ENCODE measurements at places on chromosomes 3 and 15.

DNA sequence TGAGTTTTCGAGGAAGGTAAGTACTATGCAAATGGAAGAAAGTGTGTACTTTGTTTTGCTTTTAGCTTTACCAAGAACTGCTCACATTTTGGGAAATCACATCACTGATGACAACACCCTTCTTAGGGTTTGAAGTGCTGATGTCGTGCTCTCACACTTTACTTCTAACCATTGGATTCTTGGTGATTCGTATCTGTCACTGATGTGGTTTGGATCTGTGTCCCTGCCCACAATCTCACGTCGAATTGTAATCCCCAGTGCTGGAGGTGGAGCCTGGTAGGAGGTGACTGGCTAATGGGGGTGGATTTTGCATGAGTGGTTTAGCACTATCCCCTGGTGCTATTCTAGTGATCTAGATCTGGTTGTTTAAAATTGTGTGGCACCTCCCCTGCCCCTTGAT, 75.4 kb upstream of the RGMA start:
- DNase-seq: no peak

DNA sequence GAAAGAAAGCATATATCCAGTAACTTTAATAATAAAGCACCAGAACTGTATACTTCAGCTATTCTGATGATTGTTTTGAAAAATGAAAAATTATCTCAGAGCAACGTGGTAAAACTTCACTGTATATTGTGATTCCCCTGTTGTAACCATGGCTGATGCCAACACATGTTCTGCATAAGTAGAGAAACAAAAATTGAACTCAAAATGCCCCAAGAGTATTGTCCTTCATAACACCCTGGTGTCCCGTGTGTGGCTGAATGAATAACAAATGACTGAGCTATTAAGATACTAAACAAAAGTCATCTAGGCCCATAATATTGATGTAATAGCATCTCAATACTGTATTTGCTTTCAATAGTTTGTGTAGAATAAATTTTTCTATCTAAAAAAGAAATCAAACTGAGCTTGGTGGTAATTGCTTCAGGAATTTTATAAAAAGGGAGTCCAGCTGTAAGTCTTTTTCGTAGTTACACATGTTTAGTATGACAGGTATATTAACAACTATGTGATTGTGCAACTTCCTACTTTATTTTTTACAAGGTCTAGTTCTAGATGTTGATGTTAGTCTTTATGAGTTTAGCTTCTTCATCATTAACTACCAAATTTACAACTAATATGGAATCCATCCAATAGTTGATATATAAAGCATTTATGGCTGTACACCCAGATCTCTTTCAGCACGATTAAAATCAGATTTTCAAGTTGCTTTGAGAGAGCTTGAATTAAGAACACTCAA, 623.8 kb upstream of the AGTR1 start:
- no peak for DNase-seq

DNA sequence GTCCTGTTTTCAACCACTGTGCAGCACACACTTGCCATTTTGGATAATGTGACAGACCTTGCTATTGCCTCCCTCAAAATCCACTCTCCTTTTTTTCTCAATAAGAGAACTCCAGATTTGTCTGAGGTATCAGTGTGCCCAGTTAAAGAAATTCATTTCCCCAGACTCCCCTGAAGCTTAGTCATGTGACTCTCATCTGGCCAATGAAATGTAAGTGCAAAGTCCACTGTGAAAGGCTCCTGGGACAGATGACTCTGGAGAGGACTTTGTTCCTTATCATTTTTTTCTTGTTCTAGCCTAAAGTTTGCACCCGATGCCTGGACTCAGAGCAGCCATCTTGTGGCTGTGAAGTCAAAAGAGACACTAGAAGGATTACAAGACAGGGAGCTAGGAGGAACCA, 268.6 kb upstream of the LRTM1 start:
- no peak for DNase-seq

GRCh38 chr15:31013863-31014607, 22.6 kb upstream of the MTMR10 start:
- DNase-seq: no peak

- no peak for DNase-seq
Measured at GRCh38 chr3:129937717-129938116, 36.8 kb upstream of the TRH start.

GRCh38 chr3:159805411-159805772, 183.2 kb upstream of the IL12A start:
- no peak for DNase-seq

DNA sequence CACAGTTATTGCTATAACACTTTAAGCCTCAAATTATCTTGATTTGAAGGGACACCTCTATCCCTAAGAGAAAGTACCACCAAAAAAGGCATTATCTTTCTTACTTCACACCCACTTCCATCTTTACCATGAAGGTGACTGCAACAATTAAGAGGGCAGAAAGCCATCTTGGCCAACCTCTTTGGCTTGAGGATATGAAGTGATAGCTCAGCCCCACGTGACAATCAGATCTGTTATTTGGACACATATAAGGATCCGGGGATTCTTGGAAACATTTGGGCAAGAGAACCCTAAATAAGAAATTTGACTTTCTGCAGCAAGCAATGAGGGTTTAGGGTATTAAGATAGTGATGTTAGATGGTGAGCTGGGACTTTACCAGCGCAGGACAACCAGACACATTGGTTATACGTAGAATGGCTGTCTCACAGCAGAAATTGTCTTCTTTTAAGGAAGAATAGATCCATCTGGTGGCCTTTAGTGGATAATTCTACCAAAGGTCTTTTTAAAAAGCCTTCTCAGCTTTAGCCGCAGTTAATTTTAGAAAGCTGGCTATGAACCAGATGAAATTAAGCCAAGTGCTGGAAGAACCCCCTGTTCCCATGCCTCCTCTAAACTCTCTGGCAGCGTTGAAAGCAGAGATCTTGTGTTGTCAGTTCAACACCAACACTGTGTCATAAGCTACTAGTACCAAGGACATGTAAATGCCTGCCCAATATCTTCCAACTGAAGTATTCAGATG, 12.3 kb downstream of the HCLS1 start:
- DNase-seq: no peak

DNA sequence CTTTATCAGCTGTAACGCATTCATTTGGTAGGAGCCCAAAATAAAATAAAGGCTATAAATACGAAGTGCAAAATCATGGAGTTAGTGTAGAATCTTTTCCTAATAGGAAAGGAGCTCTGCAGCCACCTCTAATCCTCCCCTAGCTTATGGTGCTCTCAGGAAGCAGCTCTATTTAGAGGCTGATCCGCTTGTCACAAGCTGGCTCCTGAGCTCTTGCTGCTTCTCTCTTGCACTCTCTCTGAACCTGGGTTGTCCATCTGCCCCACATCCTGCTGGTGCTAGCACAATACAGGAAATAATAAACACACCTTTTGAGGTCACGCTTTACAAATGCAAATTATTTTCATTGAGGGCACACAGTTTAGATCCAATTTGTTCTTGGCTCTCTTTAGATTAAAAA, 37.3 kb upstream of the BFSP2 start:
- DNase-seq: peak; percentile 26

GRCh38 chr3:58899159-58899952, 150.5 kb downstream of the CFAP20DC start:
- no peak for DNase-seq

- no peak for DNase-seq
Measured at GRCh38 chr3:80238152-80238551, 470.4 kb upstream of the ROBO1 start.

- peak; percentile 42 for DNase-seq
Measured at GRCh38 chr3:161274691-161275298, 53.7 kb downstream of the NMD3 start.

DNA sequence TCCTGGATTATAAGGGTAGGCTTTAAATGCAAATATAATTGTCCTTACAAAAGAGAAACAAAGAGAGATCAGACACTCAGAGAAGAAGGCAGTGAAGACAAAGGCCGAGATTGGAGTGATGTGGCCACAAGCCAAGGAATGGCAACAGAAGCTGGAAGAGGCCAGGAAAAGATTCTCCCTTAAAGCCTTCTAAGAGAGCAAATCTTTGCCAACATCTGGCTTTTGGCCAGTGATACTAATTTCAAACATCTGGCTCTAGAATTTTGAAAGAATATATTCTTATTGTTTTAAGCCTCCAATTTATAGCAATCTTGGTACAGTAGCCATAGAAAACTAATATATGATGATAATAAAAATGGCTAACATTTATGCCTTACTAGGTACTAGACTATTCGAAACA, 615.8 kb upstream of the ZNF385D start:
- DNase-seq: no peak

- no peak for DNase-seq
Measured at GRCh38 chr3:186090901-186091300, 18.0 kb downstream of the ETV5 start.

GRCh38 chr3:106059953-106060517, 191.2 kb upstream of the CBLB start:
- no peak for DNase-seq

GRCh38 chr3:31581660-31582059, 48.9 kb downstream of the STT3B start:
- no peak for DNase-seq

DNA sequence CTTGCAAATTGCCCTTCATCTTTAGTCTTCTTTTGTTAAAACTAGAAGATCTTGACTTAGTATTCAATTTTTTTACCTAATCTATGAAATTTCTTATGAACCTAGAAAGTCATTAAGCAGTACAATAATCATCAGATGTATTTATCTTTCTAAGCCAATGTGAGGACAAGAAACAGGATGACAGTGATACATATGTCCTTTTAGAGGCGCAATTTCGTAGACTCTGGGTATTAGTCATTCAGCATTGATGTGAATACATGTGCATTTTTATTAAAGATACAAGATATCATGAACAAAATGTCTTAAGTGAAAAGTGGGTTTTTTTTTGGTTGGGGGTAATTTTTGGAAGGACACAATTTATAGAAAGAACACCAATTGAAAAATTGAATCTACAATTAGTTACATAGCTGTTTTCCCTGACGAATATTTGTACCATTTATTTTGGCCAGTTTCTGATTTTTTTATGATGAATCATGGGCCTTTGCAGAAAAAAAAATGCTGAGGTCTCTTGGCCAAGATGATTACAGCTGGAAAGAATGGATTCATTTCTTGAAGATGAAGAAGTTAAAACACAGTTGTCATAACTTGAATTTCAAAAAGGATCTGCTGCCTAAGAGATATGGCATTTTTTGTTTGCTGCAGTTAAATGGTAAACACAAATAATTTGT, 48.9 kb upstream of the AGTR1 start:
- DNase-seq: no peak

DNA sequence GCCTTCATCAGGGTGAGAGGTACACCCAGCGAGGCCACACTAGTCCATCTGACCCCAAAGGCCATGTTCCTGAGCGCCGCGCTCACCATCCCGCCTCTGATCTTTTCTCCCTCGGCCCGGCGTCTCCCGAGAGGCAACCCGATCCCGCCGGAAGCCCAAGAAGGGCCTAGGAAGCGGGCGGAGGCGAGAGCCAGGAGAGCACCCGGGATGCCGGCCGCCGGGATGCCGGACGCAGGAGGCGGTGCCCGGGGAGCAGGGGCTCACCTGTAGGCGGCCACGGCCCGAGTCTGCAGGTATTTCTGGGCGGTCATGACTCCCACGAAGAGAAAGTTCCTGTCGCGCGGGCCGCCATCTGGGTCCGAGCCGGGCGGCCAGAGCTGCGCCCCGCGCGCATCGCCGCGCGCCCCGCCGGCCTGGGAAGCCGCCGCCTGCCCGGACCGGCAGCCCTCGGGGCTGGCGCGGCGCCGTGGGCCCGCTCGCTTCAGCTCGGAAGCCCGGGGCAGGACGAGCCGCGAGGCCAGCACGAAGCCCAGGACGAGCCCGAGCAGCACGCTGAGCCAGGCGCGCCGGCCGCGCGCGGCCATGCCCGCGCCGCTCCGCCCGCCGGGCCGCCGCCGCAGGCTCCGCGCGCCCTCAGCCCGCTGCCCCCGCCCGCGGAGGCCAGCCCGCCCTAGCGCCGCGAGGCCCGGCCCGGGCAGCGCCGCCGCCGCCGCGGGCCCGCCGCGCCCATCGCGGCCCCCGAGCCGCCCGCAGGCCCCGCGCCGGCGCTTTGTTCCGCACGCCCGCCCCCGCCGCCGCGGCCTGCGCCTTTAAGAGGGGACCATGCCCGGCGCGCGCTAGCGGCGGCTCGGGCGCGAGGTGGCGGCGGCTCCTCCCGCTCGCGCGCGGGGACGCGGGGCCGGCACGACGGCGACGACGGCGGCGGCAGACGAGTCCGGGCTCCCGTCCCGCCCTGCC, 697 bp downstream of the CHSY1 start:
- no peak for DNase-seq

- DNase-seq: no peak
Measured at GRCh38 chr15:70289191-70289955, 191.7 kb upstream of the TLE3 start.

DNA sequence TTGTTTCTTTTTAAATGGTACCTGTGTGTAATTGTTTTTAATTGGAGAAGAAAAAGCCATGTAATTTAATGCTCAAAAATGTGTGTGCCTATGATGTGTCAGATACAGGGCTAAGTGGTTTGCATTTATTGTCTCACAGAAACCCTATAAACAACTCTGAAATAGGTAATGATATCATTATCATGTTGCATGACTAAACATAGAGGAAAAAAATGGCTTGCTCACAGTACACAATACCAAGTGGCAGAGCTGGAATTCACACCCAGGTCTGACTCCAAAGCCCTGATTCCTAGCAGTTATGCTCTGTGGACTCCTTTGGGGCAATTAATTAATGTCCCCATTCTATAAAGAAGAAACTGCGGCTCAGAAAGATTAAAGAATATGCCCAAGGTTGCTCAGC, 237.4 kb upstream of the TRIM42 start:
- no peak for DNase-seq

DNA sequence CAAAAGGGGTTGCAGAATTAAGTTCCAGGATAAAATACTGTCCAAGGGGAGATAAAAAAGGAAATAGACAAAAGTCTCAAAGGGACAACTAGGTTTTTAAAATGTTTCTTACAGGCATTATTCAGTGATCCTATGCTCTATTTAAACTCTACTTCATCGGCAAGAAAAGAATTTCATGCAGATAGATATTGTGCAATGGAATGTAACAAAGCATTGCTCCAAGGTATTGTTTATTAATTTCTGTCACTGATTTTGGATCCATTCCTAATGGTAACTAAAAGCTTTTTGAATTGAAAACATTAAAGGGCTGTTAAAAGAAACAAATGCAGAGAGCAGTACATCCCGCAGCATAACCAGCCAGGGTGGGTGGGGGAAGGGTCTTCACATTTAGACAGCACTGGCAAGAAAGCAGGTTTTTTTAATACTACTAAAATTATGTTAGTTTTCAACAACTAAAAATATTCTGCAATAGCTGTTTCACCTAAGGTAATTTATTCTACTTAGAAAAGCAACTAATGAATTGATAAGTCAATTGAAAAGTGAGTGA, 82.9 kb downstream of the THBS1 start:
- no peak for DNase-seq

GRCh38 chr15:100484443-100484842, 44.3 kb downstream of the CERS3 start:
- no peak for DNase-seq

- no peak for DNase-seq
Measured at GRCh38 chr3:127829537-127829936, 7.2 kb upstream of the MGLL start.

DNA sequence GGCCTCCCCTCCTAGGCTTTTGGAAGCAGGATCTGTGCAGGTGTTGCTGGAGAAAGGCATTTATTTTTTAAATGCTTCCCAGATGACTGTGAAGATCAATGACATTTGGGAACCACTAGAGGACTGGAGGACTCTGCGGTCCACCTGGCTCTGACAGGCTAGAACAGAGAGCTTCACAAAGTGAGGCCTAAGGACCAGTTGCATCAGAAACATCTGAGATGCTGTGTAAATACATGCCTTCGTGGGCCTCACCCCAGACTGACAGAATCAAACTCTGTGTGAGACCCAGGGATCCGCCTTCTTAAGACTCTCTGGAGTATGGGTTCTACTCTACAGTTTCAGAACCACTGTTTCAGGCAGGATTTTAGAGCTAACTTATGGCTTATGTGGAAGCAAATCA, 105.0 kb upstream of the ICE2 start:
- no peak for DNase-seq
